ENCODE measurements at places on chromosomes 6 and 20. TPM values are rescaled to one million over a fixed set of nuclear protein-coding genes. Genes with fewer than 3 reads are reported as not detected.
A peak's percentile ranks its signal among the peaks of the same experiment; 100 is the strongest.

Gene ROMO1
- 502 TPM for polyA plus RNA-seq

Gene ARMH2
- not detected for polyA plus RNA-seq

Gene PBOV1
- polyA plus RNA-seq: not detected

Gene DCDC2
- polyA plus RNA-seq: not detected

Gene L3MBTL3
- polyA plus RNA-seq: 2.0 TPM

Gene ASIP
- polyA plus RNA-seq: not detected

Gene LY6G6F
- polyA plus RNA-seq: not detected

- no peaks in the 10 kb centered on the region for H3K4me1 ChIP-seq
- H3K4me3 ChIP-seq: no peak overlapping the region
- no peak overlapping the region for H3K27ac ChIP-seq
Measured at GRCh38 chr20:52748990-52749389, 223.2 kb upstream of the TSHZ2 start.

GRCh38 chr6:16450821-16451220 lies 212.4 kb downstream of the GMPR start:
- DNase-seq: no peak
- H3K36me3 ChIP-seq: peaks cover under 1% of the 10 kb centered on the region
- H3K27ac ChIP-seq: no peak overlapping the region
- peaks cover 3% of the 10 kb centered on the region for H3K4me1 ChIP-seq

GRCh38 chr6:32177788-32178546 lies at the start of gene RNF5:
Gene RNF5, plus strand, starts transcription at chr6:32178405. Its CDS starts 107 bp downstream, at chr6:32178512.
- DNase-seq: peak; percentile 100
- peak within 1 kb of the TSS; percentile 79 for H3K27ac ChIP-seq
- H3K4me1 ChIP-seq: peaks cover 10% of the 10 kb centered on the region
- no peaks in the 10 kb centered on the region for H3K27me3 ChIP-seq
- peaks cover 2% of the 10 kb centered on the region for H3K36me3 ChIP-seq
- H3K4me3 ChIP-seq: peak within 1 kb of the TSS; percentile 86

GRCh38 chr6:2244261-2245102 lies 923 bp downstream of the GMDS start:
- peak overlapping the region; percentile 85 for H3K4me3 ChIP-seq
- H3K36me3 ChIP-seq: no peaks in the 10 kb centered on the region
- no peak for DNase-seq
- H3K27me3 ChIP-seq: no peaks in the 10 kb centered on the region
- H3K27ac ChIP-seq: peak overlapping the region; percentile 47
- peaks cover 9% of the 10 kb centered on the region for H3K4me1 ChIP-seq

- no peaks in the 10 kb centered on the region for H3K36me3 ChIP-seq
- H3K27ac ChIP-seq: no peak overlapping the region
- H3K4me3 ChIP-seq: no peak overlapping the region
- no peak for DNase-seq
- no peaks in the 10 kb centered on the region for H3K27me3 ChIP-seq
- peaks cover 22% of the 10 kb centered on the region for H3K4me1 ChIP-seq
Measured at GRCh38 chr6:1858196-1858595, 248.5 kb downstream of the FOXC1 start.

DNA sequence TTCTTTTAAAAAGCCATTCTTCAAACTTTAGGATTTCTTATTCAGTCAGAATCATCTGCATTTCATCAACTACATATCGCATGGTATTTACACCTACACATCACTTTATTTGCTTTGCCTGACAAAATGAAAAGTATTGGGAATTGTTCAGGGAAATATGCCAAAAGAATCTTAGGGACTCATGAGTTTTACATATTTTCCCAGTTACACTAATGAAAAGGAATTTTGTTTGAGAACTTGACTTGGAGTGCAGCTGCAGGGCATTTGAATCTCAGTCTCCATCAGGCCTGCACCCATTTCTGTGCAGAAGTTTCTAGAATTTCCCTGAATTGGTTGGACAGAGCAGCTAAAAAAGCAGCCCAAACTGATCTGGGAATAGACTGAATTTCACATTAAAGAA lies 65.3 kb downstream of the MTHFD1L start:
- DNase-seq: no peak
- no peaks in the 10 kb centered on the region for H3K4me1 ChIP-seq
- H3K4me3 ChIP-seq: no peak overlapping the region
- H3K27ac ChIP-seq: no peak overlapping the region
- no peaks in the 10 kb centered on the region for H3K36me3 ChIP-seq
- no peaks in the 10 kb centered on the region for H3K27me3 ChIP-seq

GRCh38 chr6:71262914-71263313 lies 25.7 kb upstream of the OGFRL1 start:
- H3K27me3 ChIP-seq: no peaks in the 10 kb centered on the region
- H3K27ac ChIP-seq: no peak overlapping the region
- no peaks in the 10 kb centered on the region for H3K36me3 ChIP-seq

DNA sequence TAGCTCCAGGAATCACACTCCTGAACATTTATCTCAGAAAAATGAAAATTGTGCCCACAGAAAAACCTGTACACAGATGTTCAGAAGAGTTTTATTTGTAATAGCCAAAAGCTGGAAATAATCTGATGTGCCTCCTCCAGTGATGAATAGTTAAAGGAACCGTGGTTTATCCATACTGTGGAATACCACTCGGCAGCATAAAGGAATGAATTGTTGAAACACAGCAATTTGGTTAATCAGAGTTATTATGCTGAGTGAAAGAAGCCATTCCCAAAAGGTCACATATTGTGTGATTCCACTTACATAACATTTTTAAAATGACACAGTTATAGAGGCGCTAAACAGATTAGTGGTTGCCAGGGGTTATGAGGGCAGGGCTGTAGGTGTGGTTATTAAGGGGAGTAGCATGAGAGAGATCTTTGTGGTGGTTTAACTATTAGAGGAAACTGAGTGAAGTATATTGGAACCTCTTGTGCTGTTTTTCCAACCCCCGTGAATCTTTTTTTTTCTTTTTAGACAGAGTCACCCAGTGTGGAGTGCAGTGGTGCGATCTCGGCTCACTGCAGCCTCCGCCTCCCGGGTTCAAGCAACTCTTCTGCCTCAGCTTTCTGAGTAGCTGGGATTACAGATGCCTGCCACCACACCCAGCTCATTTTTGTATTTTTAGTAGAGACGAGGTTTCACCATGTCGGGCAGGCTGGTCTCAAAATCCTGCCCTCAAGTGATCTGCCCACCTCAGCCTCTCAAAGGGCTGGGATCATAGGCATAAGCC lies 26.2 kb downstream of the PSMF1 start:
- H3K27me3 ChIP-seq: no peaks in the 10 kb centered on the region
- H3K4me1 ChIP-seq: no peaks in the 10 kb centered on the region
- H3K36me3 ChIP-seq: peaks cover 22% of the 10 kb centered on the region
- H3K27ac ChIP-seq: no peak overlapping the region
- DNase-seq: no peak

GRCh38 chr6:14676977-14677781 lies 559.6 kb downstream of the CD83 start:
- H3K4me1 ChIP-seq: no peaks in the 10 kb centered on the region
- no peaks in the 10 kb centered on the region for H3K27me3 ChIP-seq
- no peak for DNase-seq
- no peak overlapping the region for H3K27ac ChIP-seq
- H3K4me3 ChIP-seq: no peak overlapping the region

- DNase-seq: no peak
- peaks cover 6% of the 10 kb centered on the region for H3K27me3 ChIP-seq
- H3K27ac ChIP-seq: no peak overlapping the region
- no peaks in the 10 kb centered on the region for H3K36me3 ChIP-seq
- H3K4me1 ChIP-seq: no peaks in the 10 kb centered on the region
Measured at GRCh38 chr6:3252369-3252768, 6.4 kb upstream of the PSMG4 start.

- H3K27ac ChIP-seq: no peak overlapping the region
- no peaks in the 10 kb centered on the region for H3K27me3 ChIP-seq
- no peak for DNase-seq
- H3K4me3 ChIP-seq: no peak overlapping the region
- H3K36me3 ChIP-seq: no peaks in the 10 kb centered on the region
Measured at GRCh38 chr6:115241373-115241772, 819.3 kb downstream of the FRK start.

All from GM12878 (cell line).